ENCODE measurements at places on chromosomes 2 and 18.

- DNase-seq: no peak
These were observed 57.8 kb downstream of the ZBTB7C start for GRCh38 chr18:48351216-48352050.

DNA sequence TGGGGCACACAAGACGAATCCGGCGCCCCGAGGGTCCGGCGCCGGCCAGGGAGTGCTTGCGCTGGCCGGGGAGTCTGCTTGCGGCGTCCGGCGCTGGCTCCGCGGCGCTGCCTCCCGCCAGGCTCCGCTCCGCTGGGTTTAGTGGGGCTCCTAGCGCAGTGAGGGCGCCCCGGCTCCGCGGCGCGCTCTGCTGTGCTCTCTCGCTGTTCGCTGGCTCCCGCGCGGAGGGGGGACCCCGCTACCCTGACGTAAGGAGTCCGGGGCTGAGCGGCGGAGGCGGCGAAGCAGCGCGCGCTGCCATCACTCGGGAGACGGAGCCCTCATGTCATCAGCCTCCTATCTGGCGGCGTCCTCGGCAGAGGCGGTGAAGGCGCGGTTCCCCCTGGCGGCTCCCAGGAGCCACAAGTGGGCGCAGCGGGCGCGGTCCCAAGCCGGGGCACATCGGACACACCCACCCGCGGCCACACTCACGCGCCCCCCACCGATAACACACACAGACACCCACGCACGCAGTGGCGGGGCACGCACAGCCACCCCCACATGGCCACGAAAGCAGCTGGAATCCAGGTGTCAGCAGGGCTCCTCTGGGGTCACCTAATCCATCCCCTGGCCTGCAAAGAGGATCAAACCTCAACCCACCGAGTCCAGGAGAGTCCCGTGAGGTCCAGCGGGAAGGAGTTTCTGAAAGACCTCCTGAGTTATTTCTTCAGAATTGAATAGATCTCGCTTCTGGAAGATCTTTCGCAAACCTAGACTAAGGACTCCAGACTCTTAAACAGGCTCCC, at the start of gene C1QL2:
TSS of gene C1QL2 (minus strand) at position 189 of the 785 bp plus-strand sequence. CDS start 482 bp downstream, outside the sequence.
- DNase-seq: no peak

GRCh38 chr2:72738096-72738495, 87.7 kb downstream of the EXOC6B start:
- DNase-seq: no peak

DNA sequence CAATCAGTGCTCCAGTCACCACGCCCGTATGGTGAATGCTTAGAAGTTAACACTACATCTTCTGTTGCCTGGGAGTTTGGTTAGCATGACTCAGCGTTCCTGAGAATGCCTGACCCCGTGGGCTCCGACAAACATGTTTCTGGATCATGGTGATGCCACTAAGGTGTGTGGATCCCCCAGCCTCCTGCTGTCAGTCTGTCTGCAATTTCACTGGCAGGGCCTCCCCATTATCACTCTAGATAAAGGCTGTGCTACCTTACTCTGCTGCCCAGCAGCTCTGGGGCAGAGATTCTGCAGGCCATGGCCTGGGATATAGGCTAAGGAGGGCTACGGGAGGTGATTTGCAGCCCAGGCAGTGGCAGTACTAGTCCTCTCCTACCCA, 66.0 kb downstream of the STPG4 start:
- DNase-seq: no peak

GRCh38 chr2:230778350-230779063, 65.9 kb downstream of the CAB39 start:
- DNase-seq: no peak

- no peak for DNase-seq
These were observed 1242.0 kb upstream of the ACVR2A start for GRCh38 chr2:146602856-146603255.

GRCh38 chr2:25419678-25420242, 78.0 kb upstream of the DNMT3A start:
- DNase-seq: peak; percentile 2

GRCh38 chr2:164831887-164832286, 9.7 kb downstream of the COBLL1 start:
- DNase-seq: no peak

DNA sequence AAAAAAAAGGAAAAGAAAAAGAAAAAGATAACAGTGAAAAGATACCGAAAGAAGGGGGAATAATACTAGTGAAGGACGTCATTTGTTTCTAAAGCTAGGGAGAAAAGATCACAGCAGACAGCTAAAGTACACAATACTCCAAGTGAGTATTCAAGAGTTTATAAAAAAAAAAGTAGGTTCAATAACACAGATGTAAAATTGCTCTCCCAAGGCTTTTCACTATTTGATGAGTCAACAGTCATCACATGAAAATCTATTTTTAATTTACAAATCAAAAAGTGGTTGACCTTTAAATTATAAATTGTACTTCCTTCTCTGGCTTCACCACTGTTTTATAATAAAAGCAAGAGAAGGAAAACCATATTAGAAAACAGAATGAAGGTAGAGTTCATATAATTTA, 144.0 kb downstream of the ZRANB3 start:
- DNase-seq: no peak

GRCh38 chr2:175884697-175885393, 117.2 kb downstream of the LNPK start:
- no peak for DNase-seq

DNA sequence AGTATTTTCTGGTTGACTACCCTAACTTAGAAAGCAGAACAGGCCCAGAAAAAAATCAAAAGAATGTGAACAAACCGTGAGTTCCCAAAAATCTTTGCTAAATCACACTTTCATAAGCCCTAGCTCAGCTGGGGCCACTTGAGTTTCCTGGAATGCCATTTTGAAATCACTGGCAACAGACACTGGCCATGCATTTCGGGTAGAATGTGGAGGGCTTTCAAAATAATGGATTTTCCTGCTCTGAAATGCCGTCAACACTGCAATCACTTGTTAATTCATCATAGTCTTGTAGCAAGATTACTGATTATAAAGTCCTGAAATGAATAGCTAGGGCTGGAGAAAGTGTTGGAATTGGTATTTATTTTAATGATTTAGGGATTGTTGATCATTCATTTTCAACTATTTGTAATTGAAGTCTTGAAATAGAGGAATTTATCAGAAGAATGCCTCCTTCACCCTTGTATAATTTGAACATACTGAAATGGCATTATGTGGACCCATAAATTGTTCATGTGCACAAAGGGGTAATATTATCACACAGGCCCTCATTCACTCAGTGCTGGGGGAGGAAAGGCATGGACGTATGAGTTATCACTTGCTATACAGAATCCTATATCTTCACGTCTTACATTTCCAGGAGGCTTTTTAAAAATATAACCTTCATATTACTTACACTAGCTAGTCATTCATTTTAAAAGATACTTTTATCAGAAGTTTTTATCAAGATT, 134.8 kb downstream of the DTNA start:
- no peak for DNase-seq

DNA sequence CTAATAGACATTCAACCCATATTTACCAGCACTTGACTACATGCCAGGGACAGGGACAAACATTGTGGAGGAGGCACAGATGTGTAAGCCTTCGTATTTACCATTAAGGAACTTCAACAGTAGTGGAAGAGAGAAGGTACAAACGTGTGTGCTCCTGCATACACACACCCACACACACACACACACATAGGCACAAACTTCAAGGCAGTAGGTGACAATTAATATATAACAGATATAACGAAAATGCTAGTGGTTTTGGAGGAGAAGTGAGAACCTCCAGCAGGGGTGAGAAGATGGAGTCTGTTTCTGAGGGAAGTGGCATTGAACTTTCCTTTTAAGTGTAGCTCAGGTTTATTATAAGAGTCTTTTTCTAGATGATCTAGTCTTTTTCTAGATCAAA, 231.1 kb downstream of the SETBP1 start:
- DNase-seq: no peak

DNA sequence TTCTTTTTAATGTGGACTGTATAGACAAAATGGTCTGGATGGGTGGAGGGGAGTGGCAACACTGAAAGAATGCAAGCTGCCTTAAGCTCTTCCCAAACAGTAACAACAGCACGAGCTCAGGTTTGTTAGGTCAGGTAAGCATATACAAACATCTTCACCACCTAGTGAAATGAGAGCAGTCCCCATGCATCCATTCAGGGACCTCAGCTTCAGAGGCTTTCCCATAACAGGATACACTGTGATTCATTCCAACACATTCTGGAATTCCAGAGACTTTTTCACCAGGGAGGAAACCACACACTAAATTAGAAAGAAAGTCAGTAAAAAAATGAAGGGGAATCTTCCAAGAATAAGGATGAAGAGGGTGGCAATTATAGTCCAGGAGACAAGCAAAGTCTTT, 50.4 kb upstream of the BZW1 start:
- no peak for DNase-seq

DNA sequence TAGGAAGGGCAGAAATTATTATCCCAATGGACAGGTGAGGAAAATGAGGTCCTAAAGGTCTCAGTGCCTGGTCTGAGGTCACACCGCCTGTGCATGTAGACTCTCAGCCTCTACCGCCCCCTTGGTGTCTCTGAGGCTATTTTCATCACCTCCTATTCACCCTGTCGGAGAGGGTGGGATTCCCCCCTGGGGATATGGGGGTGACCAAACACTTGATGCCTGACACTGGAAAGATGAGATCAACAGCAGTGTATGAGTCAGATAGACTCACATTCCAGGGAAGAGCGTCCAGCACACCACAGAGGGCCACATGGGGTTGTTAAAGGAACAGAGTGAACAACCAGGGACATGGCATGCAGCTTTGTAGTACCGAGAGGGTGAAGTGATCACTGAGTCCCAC, 199.7 kb downstream of the SMAD2 start:
- no peak for DNase-seq

GRCh38 chr18:54506516-54507261, 84.4 kb upstream of the DYNAP start:
- no peak for DNase-seq

- no peak for DNase-seq
These were observed 5.9 kb downstream of the CCDC121 start for GRCh38 chr2:27622921-27623384.

GRCh38 chr2:174038462-174038861, 73.3 kb upstream of the SP3 start:
- no peak for DNase-seq

- DNase-seq: no peak
These were observed 825.7 kb downstream of the SUCLG1 start for GRCh38 chr2:83633423-83633822.

- DNase-seq: no peak
These were observed 160.2 kb downstream of the NCK2 start for GRCh38 chr2:105904938-105905337.

- DNase-seq: no peak
These were observed 66.7 kb upstream of the SH3RF3 start for GRCh38 chr2:109062145-109062858.

DNA sequence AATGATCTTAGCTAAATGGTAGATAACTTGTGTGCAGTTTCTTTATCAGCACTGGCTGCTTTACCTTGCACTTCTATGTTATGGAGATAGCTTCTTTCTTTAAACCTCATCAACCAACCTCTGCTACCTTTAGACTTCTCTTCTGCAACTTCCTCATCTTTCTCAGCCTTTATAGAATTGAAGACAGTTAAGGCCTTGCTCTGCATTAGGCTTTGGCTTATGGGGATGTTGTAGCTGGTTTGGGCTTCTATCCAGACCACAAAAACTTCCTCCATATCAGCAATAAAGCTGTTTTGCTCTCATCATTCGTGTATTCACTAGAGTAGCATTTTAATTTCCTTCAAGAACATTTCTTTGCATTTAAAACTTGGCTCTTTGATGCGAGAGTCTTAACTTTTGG, 123.7 kb downstream of the PIK3C3 start:
- DNase-seq: no peak

DNA sequence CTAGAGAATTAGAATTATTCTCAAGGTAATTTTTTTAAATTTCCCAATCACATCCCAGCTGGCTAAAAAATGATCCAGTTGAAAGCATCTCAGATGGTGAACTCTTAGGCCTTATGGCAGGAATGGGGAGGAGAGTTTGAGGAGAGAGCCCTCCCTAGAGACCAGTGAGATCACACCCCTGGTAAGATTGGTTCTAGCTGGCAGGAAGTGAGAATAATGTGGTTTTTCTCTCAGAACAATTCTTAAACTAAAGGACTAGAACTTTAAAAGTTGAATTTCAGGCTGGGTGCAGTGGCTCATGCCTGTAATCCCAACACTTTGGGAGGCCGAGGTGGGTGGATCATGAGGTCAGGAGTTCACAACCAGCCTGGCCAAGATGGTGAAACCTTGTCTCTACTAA, 120.2 kb downstream of the MYO3B start:
- no peak for DNase-seq

DNA sequence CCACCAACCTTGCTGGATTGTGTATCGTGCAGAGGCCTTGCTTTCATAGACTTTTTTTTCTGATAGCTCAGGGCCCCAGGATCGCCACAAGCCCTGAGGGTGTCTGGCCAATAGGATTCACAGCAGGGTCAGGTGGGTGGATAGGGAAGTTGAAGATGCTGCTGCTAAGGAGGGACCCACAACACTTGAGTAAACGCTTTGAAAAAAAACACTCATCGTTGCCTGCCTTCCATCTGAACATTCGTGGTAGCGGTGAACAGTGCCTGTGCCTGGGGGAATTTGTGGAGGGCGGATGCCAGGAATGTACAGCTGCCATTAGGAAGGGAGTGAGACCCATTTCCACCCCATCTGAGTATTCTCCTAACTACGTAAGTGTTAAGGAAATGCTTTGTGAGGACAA, 104.6 kb upstream of the TPO start:
- DNase-seq: no peak

- DNase-seq: no peak
These were observed 268.4 kb downstream of the IRS1 start for GRCh38 chr2:226531061-226531810.

DNA sequence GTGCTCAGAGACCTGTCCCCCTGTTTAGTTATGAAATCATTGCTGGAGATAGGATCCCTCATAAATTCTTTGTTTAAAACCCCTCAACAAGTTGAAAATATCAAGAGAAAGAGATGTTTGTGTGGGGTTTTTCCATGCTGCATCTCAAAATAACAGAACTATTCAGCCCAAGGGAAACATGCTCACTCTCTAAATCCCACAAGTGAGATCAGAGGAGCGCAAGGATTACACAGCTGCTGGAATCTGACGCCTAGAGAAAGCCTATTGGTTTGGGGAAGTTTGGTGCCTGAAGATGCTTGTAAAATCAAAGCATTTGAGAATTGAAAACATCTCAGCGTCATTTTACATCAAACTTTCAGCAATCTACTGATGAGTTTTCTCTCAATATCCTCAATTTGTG, 7.9 kb downstream of the FSHR start:
- DNase-seq: no peak

- DNase-seq: no peak
These were observed 122.0 kb upstream of the MGAT5 start for GRCh38 chr2:134131681-134132489.

- peak; percentile 62 for DNase-seq
These were observed 43.4 kb downstream of the MYL12B start for GRCh38 chr18:3305354-3305762.

DNA sequence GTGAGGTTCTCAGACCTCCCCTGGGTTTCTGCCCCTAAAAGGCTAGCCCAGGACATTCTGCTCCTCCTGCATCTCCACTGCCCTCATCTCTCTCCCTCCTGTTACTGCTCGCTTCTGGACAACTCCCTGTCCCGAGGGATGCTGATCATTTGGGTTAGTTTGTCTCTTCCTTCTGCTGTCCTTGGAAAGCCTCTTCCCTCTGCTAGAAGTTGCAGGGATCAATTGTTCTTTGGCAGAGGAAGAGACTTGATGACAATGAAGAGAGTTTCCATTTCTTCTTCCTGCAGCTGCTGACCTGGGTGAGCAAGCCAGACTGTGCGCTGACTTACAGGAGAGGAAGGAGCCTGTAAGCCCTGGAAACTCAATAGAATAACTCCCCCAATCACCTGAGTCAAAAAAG, 68.9 kb downstream of the RDH14 start:
- no peak for DNase-seq

- no peak for DNase-seq
These were observed 108.7 kb downstream of the MAP3K20 start for GRCh38 chr2:173184031-173185004.
